ENCODE measurements at places on chromosomes 2 and 18. TPM values are rescaled to one million over a fixed set of nuclear protein-coding genes. Genes with fewer than 3 reads are reported as not detected.
A peak's percentile ranks its signal among the peaks of the same experiment; 100 is the strongest.

AQP12A gene
- not detected for total RNA-seq

GRCh38 chr2:196291426-196291825 lies 120.0 kb upstream of the STK17B start:
- DNase-seq = no peak

DNA sequence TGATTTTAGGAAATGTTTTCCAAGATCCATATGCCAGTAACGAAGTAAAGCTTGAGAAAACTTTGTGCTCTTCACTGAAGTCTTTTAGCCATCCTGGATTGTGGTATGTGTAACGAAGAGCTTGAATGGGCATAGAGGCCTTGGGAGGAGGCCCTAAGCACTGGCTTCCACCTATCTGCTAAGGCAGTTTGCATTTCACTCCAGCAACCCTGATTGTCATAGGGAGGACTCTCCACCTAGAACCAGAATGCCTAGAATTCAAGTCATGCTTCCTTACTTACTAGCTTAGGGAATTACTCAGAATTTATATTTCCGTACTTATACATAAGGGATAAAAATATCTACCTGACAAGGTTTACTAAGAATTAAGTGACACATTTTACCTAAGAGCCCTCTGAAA lies 451.5 kb downstream of the FBXO15 start:
- no peak for DNase-seq

- no peak for DNase-seq
Observed at GRCh38 chr18:61528961-61529360, 195.7 kb downstream of the CDH20 start.

GRCh38 chr2:56239030-56239429 lies 55.2 kb downstream of the CCDC85A start:
- no peak for DNase-seq

DNA sequence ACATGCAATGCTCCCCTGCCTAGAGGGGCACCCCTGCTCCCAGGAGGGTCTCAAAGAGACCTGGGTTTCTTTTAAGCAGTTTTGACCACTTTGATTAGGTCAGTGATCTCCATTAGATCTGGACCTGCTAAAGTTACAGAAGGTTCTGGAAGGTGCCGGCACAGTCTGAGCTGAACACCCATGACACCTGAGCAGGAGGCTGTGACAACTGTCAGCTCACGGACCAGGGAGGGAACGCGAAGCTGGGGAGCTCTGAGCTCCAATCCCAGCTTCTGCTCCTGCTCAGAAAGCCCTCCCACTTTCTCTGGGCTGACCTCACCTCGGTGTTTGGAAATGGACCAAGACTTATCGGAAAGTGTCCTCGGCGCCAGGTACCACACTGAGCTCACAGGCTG lies 113.8 kb downstream of the NFATC1 start:
- no peak for DNase-seq

DNA sequence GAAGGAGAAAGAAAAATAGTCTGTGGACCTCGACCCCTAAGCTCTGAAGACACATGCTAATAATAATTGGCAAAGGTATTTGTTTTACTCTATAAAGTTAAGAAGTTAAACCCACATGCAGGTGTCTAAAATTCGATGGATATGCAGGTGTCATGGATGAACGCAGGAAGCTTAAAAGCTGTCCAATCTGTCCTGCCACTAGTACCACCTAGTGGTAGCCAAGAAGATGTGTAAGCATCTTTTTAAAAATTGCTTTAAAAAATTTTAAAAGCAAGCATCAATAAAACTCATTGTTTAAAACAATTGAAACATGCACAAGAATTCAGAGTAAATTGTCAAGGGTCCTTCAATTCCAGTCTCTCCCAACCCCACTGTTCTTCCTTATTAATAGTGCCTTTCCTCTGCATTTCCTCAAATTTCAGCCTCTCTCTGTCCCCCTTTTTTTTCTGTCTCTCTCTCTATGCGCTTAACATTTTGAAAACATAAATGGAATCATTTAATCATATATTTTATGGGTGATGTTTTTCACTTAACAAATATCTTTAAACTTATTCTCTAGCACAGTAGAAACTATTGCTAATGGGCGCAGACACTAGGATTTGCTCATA lies 30.6 kb upstream of the PPP3R1 start:
- DNase-seq = peak; percentile 25

DNA sequence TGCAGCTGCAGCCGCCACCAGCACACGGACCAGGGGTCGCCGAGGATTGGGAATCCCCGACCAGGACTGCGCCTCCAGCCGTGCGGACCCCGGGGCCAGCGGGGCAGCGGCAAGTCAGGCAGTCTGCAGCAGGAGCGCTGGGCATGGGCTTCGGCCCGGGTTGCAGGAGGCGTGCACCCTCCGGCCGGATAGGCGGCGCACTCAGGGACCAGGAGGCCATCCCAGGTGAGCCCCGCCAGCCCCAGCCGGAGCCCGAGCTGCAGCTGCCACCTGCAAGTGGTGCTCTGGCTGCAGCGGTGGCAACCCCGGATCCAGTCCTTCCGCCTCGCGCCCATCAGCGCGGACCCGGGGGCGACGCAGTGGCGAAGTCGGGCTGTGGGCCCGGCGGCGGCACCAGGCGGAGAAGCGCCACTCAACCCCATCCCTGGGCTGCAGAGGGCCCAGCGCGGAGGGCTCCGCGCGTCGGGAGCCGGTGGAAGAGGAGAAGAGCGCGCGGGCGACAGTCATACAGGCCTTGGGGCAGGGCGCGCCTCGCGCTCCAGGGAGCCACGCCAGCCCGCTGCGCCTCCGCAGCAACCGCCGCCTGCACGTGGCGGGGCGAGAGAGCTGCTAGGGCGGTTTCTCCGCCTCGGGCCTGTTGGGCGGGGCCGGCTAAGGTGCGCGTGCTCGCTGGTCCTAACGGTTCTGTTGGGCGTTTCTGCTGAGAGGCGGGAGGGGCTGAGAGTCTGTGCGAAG lies 73.8 kb downstream of the RPIA start:
- DNase-seq = peak; percentile 1

GRCh38 chr2:98009887-98010760 lies 14.4 kb upstream of the TMEM131 start:
- no peak for DNase-seq

All from HFFc6 (cell line).